ENCODE measurements at places on chromosomes 3 and 15.
A peak's percentile ranks its signal among the peaks of the same experiment; 100 is the strongest.

- no peak for DNase-seq
Measured at GRCh38 chr3:111531446-111531845, 10.6 kb upstream of the CD96 start.

GRCh38 chr3:19954676-19955075, 7.8 kb downstream of the RAB5A start:
- no peak for DNase-seq

- no peak for DNase-seq
Measured at GRCh38 chr3:52277972-52278509, 408 bp downstream of the WDR82 start.

- no peak for DNase-seq
Measured at GRCh38 chr3:17404548-17404947, 337.9 kb downstream of the TBC1D5 start.

- DNase-seq, result no peak
Measured at GRCh38 chr3:127211118-127212060, 18.5 kb downstream of the PRR23E start.

GRCh38 chr3:64827431-64827830, 139.6 kb upstream of the ADAMTS9 start:
- no peak for DNase-seq

GRCh38 chr15:62494197-62494596, 329.1 kb upstream of the C2CD4B start:
- DNase-seq, result no peak

GRCh38 chr3:149969940-149970715, 567 bp downstream of the PFN2 start:
- DNase-seq, result no peak

- no peak for DNase-seq
Measured at GRCh38 chr3:58688574-58688973, 22.0 kb upstream of the FAM3D start.

- DNase-seq, result no peak
Measured at GRCh38 chr3:138812806-138813205, 21.9 kb downstream of the PIK3CB start.

DNA sequence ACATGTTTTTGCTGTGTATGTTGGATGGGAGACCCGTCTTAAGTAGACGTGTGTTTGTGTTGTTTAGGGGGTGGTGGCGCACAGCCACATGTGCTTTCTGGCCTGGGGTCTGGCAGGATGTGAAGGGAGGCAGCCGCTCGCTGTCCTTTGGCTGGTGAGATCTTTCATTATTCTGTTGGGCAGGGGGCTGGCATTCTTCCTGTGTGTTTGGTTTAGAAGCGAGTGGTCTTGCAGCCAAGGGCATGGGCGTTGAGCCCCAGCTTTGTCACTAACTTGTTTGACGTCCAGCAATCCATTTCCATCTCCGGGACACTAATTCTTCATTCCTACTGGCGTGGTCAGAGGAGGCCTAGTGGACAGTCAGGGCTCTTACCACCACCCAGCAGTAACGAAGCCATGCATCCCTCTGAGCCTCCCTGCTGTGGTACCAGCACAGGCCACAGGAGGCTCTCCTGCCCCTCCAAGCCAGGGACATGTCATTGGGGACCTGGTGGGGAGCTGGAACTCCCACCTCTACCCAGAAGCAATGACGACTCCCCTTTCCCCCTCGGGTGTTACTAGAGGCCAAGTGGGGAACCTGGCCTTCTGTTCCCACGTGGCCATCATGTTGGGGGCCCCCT, 10.7 kb downstream of the THSD4 start:
- no peak for DNase-seq

DNA sequence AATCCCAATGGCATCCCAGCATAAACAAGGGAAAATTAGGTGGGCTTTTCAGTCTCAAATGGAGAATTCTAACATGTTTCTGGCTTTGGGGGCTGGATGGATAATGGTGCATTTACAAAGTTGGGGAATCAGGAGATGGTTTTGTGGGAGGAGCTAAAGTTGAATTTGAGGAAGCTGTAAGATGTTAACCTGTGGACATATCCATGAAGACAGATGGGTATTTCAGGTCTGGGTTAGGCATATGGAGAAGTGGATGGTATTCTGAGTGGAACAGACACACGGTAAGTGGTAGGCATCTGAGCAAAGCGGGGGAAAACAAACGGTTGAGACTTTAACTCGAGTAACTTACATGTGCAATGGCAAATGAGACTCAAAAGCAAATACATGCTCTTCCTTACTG, 1.7 kb upstream of the LMLN start:
- DNase-seq, result no peak

- no peak for DNase-seq
Measured at GRCh38 chr3:151620071-151620470, 113.7 kb upstream of the AADACL2 start.

- DNase-seq, result no peak
Measured at GRCh38 chr15:58856086-58856485, 77.4 kb downstream of the SLTM start.

GRCh38 chr3:47370887-47371697, 9.7 kb upstream of the PTPN23 start:
- DNase-seq, result no peak

- DNase-seq, result no peak
Measured at GRCh38 chr15:85024509-85025336, 43.1 kb downstream of the PDE8A start.

DNA sequence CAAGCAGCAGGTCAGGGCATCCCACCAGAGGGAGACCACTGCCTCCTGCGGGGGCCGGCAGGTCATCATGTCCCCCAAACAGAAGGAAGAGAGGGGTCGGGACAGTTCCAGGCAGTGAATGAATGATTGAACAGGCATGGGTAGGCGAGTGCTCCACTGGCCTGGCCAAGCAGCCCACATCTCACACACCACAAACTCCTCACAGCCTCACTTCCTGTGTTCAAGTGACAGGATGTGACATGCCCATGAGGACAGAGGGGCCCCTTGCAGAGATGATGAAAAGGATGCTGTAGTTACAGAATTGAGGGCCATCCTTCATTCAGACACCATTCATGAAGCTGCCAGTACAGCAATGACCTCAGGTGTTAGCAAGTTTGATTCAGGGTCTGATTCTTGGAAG, 3.7 kb downstream of the IQSEC1 start:
- DNase-seq, result no peak

- no peak for DNase-seq
Measured at GRCh38 chr3:171187706-171188290, 161.3 kb upstream of the SLC2A2 start.

GRCh38 chr15:47407692-47408091, 309.6 kb upstream of the SEMA6D start:
- no peak for DNase-seq

DNA sequence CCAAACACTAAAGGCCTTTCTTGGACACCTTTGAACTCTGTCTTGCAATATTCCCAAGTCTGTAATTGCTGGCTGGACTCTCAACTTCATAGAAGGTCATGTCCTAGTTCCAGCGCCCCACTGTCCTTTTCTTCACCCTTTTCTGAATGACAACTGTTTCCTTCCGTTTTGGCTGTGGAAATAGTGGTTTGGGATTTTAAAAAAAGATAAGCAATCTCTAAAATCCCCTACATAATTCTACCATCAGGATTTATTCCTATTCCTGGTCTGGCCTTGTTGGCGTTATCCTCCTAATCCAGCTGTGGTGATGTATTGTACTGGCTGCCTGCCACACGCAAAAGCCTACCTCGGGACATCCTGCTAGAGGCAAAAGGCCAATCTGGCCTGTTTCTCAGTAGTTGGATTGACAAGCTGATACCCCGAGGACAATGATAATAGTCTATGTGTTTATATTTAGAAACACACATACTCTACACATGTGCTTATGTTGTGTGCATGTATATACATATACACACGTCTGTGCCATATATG, 440.3 kb upstream of the DPH6 start:
- no peak for DNase-seq

GRCh38 chr3:152355744-152356665, 87.3 kb downstream of the MBNL1 start:
- no peak for DNase-seq

GRCh38 chr15:100341750-100342560, at the start of gene ADAMTS17:
Gene ADAMTS17, minus strand, starts transcription at chr15:100341975. Its CDS starts 76 bp downstream, at chr15:100341899.
- peak; percentile 74 for DNase-seq

DNA sequence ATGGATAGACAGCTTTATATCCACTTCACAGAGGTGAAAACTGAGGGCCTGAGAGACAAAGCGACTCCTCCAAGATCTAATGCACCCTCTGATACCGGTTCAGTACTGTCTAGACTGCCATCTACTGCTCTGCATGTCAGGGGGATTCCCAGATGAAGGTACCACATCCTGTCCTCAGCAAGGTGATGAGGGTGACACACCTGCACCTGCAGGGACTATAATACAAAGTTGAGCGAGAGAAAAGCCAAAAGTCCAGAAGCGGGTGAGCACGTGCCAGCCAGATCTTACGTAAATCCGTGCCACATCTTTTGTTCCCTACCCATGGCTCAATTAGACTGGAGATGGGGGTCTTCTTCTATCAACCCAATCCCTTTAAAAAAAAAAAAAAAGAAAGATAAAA, 32.4 kb upstream of the HES1 start:
- no peak for DNase-seq

GRCh38 chr15:82554849-82555248, 14.6 kb upstream of the RPS17 start:
- DNase-seq, result no peak

- DNase-seq, result no peak
Measured at GRCh38 chr3:58251631-58252035, 14.0 kb downstream of the ABHD6 start.

DNA sequence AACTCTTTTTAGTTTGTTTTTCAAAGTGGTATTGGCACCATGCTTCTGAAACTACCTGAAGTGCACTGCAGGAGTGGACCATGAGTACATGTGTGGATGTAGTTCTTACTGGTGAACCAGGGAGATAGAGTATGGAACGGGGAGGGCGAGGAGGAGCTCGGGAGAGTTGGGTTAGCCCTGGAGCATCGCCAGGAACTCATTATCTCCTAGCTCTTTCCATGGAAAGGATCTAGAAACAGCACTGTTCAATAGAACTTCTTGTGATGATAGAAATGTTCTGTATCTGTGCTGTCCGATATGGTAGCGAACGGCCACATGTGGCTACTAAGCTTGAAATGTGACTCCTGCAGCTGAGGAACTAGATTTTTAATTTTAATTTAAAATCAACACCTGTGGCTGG, 47.3 kb downstream of the VGLL4 start:
- DNase-seq, result no peak

- no peak for DNase-seq
Measured at GRCh38 chr3:196620161-196620604, 19.3 kb upstream of the NRROS start.

- DNase-seq, result no peak
Measured at GRCh38 chr15:80888846-80889245, 100.8 kb downstream of the MESD start.

DNA sequence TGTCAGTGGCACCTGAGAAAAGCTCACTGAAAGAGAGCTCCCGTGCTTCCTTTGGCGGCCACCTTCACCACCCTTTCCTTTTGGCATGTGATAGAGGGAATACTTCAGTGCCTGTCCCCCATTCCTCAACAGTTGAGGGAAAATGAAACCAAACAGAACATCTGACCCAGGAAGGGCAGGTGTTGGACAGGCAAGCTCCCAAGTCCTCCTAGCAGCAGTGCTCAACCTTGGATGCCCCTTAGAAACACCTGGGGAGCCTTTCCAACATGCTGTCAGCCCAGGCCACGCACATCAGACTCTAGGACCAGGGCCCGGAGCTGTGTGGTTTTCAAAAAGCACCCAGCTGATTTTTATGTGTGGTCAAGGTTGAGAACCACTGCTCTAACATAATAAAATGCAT, 22.4 kb downstream of the LDHAL6B start:
- DNase-seq, result no peak

- DNase-seq, result no peak
Measured at GRCh38 chr15:35290301-35290721, 205.2 kb upstream of the NANOGP8 start.

- no peak for DNase-seq
Measured at GRCh38 chr3:99483841-99484240, 154.6 kb upstream of the COL8A1 start.

- no peak for DNase-seq
Measured at GRCh38 chr3:172061724-172062184, 22.4 kb downstream of the FNDC3B start.

- no peak for DNase-seq
Measured at GRCh38 chr3:180743813-180744590, 64.7 kb upstream of the CCDC39 start.

GRCh38 chr15:89746386-89746780, 4.7 kb downstream of the MESP1 start:
- no peak for DNase-seq

- DNase-seq, result no peak
Measured at GRCh38 chr3:138429665-138430064, 4.8 kb upstream of the ESYT3 start.

DNA sequence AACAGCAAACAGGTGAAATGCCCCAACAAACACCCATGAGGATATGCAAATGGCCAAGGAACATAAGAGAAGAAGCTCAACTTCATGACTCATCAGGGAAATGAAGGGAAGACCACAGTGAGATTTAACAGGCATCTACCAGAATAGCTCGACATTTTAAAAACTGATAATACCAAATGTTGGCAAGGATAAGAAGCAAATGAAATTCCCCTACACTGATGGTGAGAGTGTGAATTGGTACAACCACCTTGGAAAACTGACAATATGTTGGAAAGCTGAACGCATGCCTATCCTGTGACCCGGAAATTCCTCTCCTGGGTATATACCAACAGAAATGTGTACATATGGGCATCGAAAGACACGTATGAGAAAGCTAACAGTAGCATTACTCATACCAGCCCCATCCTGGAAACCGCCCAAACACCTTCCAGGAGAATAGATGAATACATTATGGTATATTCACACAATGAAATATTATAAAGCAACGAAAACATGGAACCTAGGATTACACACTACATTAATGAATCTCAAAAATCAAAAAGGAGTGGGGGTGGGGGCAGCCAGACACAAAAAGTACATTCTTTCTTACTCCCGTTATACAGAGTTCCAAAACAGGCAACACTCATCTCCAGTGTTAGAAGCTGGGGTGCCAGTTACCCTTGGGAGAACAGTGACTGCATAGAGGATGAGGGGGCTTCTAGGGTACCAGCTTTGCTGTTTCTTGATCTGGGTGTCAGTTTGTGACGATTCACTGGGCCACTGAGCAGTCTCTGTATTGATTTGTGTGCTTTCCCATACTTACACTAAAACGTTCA, 16.9 kb downstream of the RFTN1 start:
- no peak for DNase-seq

GRCh38 chr3:32994045-32994444, 42.6 kb downstream of the CCR4 start:
- no peak for DNase-seq

DNA sequence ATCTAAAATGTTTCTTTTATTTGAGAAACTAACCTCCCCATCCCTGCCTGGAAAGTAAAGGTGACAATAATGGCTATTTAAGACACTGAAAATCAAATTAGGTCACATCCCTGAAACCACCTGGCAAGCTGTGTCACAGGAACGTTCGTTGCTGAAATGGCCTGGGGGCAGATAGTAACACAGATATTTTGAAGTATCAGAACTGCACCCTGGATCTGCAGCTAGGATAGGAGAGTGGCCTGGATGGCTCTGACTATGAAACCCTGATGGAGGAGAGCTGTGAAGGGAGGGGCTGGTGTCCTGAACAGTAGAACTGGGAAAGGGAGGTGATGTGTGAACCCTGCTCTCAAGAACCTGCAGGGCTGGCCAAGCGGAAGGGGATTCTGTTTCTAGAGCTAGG, 648.3 kb upstream of the CFAP20DC start:
- no peak for DNase-seq
